ENCODE measurements at places on chromosomes 1 and 21.

DNA sequence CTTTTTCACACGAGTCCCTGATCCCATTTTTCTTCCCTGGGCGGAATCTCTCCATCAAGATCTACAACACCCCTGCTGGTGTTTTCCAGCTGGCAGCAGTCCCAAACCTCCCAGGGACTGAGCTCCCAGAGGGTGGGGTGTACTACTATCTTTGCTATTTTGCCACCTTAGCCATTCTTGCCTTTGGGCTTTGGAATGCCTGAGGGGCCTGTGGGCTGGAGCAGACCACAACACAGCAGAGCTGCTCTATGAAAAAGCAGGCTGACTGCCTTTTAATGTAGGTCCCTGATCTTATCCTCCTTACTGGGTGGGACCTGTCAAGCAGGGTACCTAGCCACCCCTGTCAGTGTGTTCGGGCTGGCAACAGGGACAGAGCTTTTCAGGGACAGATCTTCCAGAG lies 91.9 kb downstream of the KCNT2 start:
- no peak for DNase-seq

- DNase-seq, result no peak
Observed at GRCh38 chr1:55700359-55701130, 485.4 kb upstream of the USP24 start.

GRCh38 chr21:18772404-18772803 lies 368.8 kb upstream of the TMPRSS15 start:
- DNase-seq, result no peak

GRCh38 chr1:94773931-94774422 lies 46.2 kb upstream of the SLC44A3 start:
- no peak for DNase-seq

DNA sequence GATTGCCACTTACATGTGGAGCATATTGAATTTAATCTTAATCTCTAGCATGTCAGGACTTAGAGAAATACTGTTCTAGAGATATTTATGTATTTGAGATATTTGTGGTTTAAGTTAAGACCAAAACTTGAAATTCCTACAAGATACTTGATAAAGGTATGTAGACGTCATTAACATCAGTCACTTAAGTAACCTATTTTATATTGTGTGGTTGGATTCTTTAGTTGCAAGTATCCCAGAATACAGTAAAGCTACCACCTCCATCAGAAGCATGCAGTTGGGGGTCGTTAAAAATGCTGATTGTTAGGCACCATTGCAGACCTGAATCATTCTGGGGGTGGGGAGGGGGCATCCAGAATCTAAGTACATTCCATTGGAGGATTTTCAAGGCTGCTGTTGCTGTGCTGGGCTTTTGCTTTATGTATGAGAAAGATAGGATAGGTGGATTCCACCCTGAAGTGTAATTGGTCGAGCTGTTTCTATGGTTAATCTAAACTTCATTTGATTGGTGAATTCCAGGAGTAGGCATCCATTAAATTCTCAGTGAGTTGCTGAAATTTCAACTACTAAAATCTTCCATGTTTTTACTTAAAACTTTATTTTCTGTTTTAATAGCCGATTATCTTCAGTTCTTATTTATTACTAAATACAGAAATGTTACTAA lies 4.0 kb downstream of the H3-3A start:
- no peak for DNase-seq

DNA sequence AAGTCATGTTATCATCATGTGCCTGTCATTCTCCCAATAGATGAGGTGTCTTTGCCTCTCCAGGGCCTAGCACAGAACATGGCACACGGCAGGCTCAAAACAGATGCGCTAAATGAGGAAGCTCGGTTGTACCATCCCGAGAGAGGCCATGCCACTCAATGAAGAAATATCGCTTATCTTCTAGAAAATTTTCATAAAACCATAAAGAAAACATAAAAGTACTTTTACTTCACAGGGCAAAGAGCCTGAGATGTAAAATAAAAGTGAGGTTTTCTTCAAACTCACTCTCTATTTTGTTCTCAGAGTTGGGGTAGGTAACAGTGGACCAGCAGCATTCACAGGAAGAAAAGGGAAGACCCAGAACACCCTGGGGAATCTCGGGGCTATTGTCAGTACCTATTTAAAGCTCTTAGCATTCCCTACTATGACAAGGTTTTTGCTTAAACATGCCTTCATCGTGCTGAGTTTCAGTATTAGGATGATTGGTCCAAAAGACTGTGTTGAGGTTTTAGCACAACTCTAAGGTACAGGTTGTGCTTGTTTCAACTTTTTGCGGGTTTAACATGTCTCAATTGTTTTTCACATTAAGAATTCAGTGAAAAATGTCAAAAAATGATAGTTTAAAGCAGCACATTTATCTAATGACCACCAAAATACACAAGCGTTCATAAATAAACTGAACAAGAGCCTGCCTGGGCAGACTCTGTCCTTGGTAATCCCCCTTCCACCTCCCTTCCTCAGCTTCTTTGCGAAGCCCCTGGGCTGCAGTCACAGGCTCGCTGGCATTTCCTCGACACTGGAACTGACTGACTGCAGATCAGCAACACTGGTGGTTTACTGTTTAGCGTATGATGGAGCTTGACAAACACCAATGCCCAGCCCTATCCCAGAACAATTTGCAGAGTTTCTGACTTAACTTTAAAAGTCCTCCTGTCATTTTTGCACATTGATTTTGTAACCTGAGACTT lies 55.6 kb downstream of the COQ8A start:
- peak; percentile 34 for DNase-seq

GRCh38 chr1:178352790-178353416 lies 143.9 kb downstream of the CLEC20A start:
- no peak for DNase-seq

DNA sequence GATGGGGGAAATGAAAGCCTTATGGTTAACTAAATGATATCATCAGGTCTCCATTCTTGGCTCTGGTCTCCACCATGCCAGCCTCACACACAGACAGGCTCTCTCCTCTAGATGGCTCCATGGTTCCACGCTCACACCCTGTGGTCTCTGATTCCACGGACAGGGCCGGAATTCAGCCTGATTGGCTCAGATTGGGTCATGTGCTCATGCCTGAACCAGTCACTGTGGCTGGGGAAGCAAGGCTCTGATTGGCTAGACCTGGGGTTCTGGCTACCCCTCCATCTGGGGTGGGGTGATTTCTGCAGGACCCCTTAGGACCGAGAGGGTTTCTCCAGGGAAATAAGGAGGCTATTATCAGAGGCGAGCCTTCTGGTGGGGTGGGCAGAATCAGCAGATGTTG lies 277.0 kb downstream of the PTPRU start:
- peak; percentile 43 for DNase-seq

- no peak for DNase-seq
Observed at GRCh38 chr1:205003358-205004131, 39.5 kb upstream of the CNTN2 start.

GRCh38 chr1:226602186-226603021 lies 53.8 kb downstream of the STUM start:
- DNase-seq, result no peak

- DNase-seq, result no peak
Observed at GRCh38 chr1:241632987-241633386, 7.2 kb downstream of the CHML start.

GRCh38 chr1:174968750-174969244 lies 30.9 kb upstream of the CACYBP start:
- peak; percentile 82 for DNase-seq

DNA sequence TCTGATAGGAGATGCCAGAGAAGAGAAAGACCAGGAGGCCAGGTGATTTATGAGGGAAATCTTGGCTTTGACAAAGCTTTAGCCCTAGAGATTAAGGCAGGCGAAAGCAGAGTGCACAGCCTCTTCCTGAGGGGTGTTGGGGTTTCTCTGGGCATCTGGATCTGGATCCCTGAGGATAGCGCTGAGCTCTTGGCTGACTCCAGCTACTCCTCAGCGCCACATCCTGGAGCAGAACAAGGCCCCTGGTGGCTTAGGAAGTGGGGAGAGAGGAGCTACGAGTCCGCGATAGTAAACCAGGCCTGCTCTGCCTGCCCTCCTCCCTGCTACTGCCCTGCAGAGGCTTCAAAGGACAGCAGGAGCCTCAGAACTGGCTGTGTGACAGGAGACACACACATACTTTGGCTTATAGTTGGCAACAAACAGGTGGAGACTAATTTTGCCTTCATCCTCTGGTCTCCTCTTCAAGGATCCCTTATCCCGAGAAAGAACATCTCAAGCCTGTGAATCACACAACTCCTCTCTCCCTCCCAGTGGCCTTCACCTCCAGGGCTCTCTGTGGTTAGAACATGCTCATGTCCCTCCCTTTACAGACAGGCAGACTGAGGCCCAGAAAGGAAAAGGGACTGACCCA lies 66.9 kb downstream of the TRABD2B start:
- DNase-seq, result no peak

DNA sequence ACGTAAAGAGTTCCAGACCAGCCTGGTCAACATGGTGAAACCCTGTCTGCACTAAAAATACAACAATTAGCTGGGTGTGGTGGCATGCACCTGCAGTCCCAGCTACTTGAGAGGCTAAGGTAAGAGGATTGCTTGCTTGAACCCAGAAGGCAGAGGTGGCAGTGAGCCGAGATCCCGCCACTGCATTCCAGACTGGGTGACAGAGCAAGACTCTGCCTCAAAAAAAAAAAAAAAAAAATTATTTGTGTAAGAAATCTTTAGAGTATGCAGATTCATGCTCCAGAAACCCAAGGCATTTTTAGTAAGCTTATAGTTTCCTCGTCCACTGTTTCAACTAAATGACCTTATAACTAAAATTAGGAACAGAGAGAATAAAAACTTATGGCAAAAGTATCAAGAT lies 51.3 kb downstream of the ABL2 start:
- no peak for DNase-seq

DNA sequence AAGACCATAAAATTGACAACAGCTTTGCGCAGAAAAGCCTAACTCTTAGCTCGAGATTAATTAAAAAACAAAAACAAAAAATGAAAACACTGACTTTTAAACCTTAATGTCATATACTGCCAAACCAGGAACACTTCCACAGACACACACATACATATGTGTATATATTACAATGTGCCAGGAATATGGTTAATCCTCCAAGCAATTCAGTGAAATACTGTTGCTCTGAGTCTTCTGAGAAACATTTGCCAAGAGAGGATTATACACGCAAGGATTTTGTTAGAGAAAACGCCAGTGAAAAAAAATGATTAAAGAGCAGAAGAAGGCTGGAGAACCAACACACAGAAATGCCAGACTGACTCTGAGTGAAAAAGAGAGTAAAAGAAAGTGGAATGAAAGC lies 116.7 kb upstream of the CHRM3 start:
- no peak for DNase-seq

DNA sequence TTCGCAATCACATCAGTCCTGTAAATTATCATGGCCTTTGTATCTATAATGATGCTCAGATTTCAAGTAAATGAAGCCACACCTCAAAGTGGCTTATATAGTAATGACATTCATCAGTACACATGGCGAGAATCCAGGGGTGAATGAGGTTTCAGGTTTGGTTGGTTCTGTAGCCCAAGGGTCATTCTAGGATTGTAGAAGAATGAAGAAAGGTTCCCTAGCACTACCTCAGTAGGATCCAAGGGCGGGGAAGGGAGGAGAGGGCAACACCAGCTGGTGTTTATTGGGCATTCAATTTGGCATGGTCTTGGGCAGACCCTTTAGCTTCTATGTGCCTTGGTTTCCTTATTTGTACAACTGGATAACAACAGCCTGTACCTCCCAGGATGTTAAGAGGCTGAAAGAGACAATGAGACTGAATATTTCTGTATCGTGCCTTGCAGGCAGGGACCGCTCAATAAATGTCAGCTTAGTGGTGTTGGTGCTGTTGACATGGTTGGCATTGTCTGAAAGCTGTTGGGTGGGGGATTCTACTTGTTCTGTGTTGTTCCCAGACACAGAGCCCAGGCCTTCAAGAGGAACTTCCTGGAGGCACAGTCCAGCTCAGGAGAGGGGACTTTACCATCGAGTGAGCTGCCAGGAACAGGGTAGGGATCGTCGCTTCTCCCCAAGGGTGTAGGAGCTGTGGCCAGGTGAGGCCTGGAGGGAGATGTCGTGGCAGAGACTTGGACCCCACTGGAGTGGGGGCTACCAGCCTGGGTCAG lies 388.2 kb downstream of the PTPRU start:
- no peak for DNase-seq

DNA sequence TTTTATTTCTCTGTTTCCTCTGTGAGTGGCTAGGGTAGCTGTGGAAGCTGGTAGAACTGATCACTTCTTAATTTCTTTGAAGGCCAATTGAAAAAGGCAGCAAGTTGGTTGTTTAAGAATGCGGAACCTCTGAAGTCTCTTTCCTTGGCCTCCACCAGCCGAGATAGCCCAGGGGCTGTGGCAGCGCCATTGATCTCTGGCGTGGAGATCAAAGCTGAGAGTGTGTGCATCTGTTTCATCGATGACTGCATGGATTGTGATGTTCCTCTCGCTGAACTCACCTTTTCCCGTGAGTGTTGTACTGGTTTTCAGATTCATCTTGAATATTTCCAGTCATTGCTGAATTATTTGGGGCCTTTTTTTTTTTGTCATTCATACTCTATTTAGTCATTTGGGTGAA lies 97.7 kb downstream of the VPS13D start:
- no peak for DNase-seq

DNA sequence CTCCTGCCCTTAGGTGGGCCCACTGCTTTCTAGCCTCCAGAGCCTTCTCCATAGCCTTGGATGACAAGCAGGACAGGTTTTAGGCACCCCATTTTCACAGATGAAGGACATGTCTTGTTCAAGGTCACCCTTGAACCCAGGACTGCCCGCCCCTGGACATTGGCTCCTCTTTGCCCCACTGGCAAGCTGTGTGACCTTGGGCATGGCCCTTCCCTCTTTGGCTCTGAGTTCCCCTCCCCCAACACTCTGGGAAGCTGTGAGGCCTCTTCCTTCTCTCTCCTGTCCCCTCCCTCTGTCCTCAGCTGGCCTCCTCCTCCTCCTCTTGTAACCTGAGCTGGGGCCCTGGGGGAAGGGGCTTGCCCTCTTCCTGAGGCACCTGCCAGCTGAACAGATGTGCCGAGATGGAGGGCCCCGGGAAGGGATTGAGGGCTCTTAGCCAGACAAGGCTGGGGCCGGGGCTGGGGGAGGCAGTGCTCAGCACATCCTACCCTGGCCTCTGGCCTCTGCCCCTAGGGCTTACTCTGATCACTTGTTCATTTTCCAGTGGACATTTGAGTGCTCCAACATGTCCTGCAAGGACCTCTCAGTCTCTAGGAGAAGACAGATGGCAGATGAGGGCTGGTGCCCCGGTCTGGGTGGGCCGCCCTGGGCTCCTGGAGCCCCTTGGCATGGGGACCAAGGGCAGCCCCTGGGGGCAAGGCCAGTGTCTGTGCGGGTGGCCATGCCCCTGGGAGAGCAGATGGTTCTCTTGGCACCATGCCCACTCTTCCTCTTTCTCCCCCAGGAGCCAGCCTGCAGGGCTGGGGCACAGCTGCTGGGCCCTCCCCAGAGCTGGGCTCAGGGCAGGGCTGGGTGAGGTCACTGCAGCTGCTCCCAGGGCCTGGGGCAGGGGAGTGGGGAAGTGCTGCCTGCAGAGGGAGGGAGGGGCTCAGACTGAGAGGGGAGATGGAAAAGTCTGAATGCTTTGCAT lies 10.7 kb downstream of the FOXO6 start:
- DNase-seq, result no peak

- DNase-seq, result no peak
Observed at GRCh38 chr1:22806584-22806983, 95.9 kb downstream of the EPHB2 start.

All from activated CD4-positive, alpha-beta T cell treated with anti-CD3 and anti-CD28 coated beads, Interleukin-2, Interleukin-6, amounts not matched to agents 100 ng/mL and 50 ng/mL, durations not matched to agents 16 hours and 8 hours (primary cell).